ENCODE measurements at places on chromosomes 16 and 17. TPM values are rescaled to one million over a fixed set of nuclear protein-coding genes. Genes with fewer than 3 reads are reported as not detected.

DNA sequence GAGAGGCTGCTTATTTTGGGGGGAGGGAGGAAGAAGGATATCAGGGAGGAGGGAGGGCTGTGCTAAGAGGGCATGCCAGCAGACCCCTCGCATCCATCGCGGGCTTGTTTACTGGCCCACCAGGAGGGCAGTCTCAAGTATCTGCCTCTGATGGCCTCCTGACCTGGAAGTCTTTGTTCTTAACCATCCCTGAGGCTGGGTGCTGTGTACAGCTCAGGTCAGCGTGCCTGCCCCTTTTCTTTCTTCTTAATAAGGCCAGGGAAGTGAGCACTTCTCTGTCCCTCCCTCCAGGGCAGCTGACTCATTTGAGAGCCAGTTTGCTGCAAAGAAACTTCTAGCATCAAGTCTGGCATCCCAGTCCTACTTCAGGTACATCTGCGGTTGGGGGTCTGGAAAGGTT lies 157.0 kb downstream of the CCDC182 start:
- H3K4me3 ChIP-seq: no peak overlapping the region
- no peak overlapping the region for H3K27ac ChIP-seq
- DNase-seq: no peak
- H3K36me3 ChIP-seq: peaks cover 1% of the 10 kb centered on the region

DNA sequence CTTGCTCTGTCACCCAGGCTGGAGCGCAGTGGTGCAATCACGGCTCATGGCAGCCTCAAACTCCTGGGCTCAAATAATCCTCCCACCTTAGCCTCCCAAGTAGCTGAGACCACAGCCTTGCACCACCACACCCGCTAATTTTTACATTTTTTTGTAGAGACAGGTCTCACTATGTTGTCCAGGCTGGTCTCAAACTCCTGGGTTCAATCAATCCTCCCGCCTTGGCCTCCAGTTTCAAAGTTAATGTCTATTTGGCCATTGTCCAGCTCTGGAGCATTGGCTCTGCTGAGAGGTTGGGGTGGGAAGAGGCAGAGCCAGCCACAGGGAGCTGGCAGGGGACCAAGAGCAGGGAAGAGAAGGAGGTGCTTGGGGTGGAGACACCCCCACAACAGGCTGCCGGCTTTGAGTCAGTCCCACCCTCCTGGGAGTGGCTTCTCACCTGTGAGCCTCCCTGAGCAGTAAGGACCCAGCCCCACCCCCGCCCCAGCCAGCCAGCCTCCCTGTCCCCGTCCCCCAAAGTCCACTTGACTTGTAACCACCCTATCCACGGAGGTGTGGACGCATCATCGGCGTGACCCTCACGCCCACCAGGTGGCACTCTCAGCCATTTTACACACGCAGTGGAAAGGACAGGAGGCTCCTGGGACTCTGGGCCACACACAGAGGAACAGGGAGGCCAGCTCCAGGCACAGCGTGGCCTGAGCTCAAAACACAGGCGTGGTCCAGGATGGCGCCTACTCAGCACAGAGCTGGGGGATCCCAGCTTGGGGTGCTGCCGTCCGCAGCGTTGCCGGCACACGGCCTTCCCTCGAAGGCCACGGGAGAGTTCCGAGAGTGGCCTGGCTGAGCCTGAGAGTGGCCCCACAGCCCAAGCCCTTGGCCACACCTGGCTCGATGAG lies 22.8 kb upstream of the PVALEF start:
- no peaks in the 10 kb centered on the region for H3K36me3 ChIP-seq
- no peaks in the 10 kb centered on the region for H3K27me3 ChIP-seq
- H3K27ac ChIP-seq: no peak overlapping the region
- no peak overlapping the region for H3K4me3 ChIP-seq
- DNase-seq: peak; percentile 80

DNA sequence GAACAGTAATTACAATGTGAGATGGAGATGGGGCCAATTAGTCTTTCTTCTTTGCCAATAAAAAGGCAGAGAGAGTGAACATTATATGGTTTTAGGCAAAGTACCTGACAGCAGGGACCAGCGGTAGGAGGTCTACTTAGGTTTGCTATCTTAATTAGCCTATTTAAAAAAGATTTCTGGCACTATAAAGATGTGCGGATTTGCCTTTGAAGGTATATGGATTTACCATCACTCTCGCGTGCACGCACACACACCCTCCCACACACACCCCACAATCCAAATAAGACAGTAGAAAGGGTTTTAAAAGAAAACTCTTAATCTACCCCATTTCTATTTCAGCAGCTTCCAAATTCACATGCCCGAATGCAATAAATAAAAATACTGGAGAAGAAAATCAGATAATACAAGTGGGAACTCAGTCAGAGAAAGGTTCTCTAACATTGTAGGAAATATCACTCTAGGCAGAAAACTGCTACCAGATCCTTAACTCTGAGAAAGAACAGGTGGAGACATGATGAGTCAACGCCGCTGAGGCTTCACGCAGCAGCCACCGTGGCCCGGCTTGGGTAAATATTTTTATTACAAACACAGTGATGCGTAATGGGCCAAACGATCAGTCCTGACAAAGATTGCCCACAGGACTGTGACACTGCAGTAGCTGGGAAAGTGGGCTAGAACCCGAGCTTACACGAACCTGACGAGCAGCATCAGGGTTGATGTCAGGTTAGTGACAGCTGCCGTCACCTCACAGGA lies 66.6 kb upstream of the AXIN2 start:
- no peaks in the 10 kb centered on the region for H3K27me3 ChIP-seq
- no peak overlapping the region for H3K4me3 ChIP-seq
- no peaks in the 10 kb centered on the region for H3K4me1 ChIP-seq
- no peak for DNase-seq

CCL4 gene
- 290 TPM for total RNA-seq

DNA sequence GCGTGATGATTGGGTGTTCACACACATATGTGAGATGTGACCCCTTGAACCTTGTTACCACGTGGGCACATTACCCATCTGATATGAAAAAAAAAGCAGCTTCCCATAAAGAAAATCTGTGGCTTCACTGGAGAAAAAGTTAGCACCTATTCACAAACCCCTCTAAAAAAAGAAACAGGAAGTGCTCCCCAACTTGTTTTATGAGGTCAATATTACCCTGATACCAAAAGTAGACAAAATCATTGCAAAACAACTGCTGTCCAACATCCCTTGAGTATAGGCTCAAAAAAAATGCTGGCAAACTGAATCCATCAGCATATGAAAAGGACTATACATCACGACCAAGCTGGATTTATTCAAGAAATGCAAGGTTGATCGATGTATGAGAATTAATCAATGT lies 99.7 kb upstream of the RBL2 start:
- DNase-seq: no peak
- H3K36me3 ChIP-seq: peaks cover 4% of the 10 kb centered on the region
- no peaks in the 10 kb centered on the region for H3K27me3 ChIP-seq
- H3K4me3 ChIP-seq: no peak overlapping the region

SCGB1C2 gene
- not detected for total RNA-seq

- H3K27me3 ChIP-seq: peaks cover 19% of the 10 kb centered on the region
- no peaks in the 10 kb centered on the region for H3K36me3 ChIP-seq
- H3K27ac ChIP-seq: no peak overlapping the region
- DNase-seq: no peak
- H3K4me1 ChIP-seq: peaks cover 13% of the 10 kb centered on the region
- H3K4me3 ChIP-seq: no peak overlapping the region
Measured at GRCh38 chr17:37826497-37827430, 81.9 kb upstream of the HNF1B start.

CASKIN2 gene
- 2.9 TPM for total RNA-seq

PPM1E gene
- not detected for total RNA-seq

AOC3 gene
- total RNA-seq: 2.0 TPM

DNA sequence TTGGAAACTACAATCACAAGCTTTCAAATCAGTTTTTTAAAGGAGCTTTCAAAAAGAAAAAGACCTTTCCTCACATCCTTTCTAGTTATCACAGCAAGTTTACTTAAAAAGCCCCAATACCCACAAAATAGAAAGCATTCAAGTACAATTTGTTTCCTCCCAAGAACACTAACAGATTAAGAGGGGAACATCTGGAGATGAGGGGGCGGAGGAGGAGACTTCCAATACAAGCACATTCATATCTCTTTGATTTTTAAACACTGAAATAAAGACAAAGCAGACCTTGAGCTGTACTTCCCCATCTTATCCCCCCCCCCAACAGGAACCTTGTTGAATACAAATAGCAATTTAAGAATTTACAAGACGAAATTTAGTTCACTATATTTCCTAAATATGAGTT lies 2.0 kb downstream of the YWHAE start:
- H3K27ac ChIP-seq: peak overlapping the region; percentile 100
- no peaks in the 10 kb centered on the region for H3K27me3 ChIP-seq
- peaks cover 49% of the 10 kb centered on the region for H3K36me3 ChIP-seq
- peak overlapping the region; percentile 100 for H3K4me3 ChIP-seq

DNA sequence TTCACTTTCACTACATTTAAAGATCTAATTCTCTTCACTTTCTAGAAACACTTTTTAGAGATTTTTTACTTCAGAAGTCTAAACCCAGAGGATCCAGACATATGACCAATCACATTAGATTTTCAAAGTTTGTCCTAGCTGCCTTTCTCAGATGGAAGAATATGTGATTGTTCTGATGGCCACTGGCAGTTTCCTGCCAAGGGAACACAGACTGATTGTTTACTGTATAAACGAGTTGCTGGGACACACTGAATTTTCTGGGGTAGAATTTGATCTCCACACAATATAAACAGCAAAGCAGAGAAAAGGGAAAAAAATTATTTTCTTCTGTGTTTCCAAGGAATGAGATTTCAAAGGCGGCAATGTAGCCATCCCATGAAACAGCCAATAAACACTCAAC lies 480.0 kb downstream of the TOX3 start:
- no peaks in the 10 kb centered on the region for H3K36me3 ChIP-seq
- no peak overlapping the region for H3K27ac ChIP-seq
- no peak for DNase-seq
- H3K4me3 ChIP-seq: no peak overlapping the region
- H3K4me1 ChIP-seq: no peaks in the 10 kb centered on the region
- H3K27me3 ChIP-seq: no peaks in the 10 kb centered on the region

OTOP2 gene
- not detected for total RNA-seq

- peak within 1 kb of the TSS; percentile 95 for H3K4me3 ChIP-seq
- DNase-seq: peak; percentile 83
- H3K27ac ChIP-seq: peak within 1 kb of the TSS; percentile 100
- no peaks in the 10 kb centered on the region for H3K27me3 ChIP-seq
- H3K4me1 ChIP-seq: peaks cover 48% of the 10 kb centered on the region
Measured at GRCh38 chr17:38704606-38705522, at the start of gene MLLT6. Gene MLLT6, plus strand, starts transcription at chr17:38705273. Its CDS starts 360 bp downstream, at chr17:38705633.

TP53TG3F gene
- 0.19 TPM for total RNA-seq

DNA sequence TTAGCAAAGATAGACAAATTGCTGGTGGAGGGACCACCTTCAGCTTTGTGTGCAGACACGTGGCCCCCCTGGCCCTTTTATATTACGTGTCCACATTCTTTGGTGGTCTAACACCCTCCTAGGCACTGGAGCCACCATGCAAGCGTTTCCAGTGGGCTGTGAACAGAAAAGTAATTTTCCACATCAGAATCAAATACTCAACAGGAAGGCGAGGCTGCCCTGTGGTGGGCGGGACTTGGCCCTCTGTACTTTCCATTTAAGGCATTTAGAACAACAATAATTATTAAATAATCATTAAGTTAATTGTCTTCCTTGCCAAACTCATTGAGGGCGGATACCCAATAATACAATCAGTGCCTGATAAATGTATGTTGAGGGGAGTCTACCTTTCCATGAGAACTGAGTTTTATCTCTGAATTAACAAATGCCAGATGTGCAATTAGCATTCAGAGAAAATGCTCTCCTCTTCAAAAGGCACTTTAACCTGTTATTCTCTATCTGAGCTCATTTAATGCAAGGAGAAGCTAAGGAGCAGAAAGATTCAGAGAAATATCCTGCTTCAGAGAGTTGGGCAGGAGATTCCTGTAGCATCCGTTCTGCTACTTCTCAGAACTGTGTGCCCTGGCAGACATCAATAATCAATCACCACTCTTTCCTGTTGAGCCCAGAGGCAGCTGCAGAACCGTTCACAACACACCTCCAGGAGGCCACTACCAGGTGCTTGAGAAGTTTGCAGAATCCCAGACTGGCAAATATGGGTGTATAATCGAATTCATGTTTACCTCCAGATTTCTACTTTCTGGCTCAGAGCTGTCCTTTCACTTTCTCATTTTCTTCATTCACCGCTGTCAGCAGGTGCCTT lies 109.4 kb downstream of the CMIP start:
- no peak overlapping the region for H3K4me3 ChIP-seq
- H3K27me3 ChIP-seq: no peaks in the 10 kb centered on the region
- H3K4me1 ChIP-seq: peaks cover 47% of the 10 kb centered on the region
- no peak for DNase-seq
- no peaks in the 10 kb centered on the region for H3K36me3 ChIP-seq

EME1 gene
- total RNA-seq: 40.8 TPM

DNA sequence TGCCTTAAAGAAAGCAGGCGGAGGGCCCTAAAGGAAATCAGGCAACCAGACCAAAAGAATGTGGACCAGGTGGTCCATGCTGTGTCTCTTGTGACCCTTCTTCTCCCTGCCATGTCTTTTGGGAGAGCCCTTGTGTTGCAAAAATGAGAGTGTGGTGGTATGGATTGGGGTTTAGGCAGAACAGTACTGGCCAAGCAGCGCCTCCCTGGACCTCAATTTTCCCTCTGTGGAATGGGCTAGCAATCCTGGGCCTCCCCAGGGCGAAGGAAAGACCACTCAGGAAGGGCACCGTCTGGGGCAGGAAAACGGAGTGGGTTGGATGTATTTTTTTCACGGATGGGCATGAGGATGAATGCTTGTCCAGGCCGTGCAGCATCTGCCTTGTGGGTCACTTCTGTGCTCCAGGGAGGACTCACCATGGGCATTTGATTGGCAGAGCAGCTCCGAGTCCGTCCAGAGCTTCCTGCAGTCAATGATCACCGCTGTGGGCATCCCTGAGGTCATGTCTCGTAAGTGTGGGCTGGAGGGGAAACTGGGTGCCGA lies 7.6 kb upstream of the NLRC5 start:
- peaks cover 40% of the 10 kb centered on the region for H3K36me3 ChIP-seq
- H3K27me3 ChIP-seq: no peaks in the 10 kb centered on the region
- no peak overlapping the region for H3K4me3 ChIP-seq
- no peak for DNase-seq
- H3K4me1 ChIP-seq: peaks cover 48% of the 10 kb centered on the region

GRCh38 chr16:87838643-87839541 lies 30.4 kb downstream of the SLC7A5 start:
- H3K4me1 ChIP-seq: peaks cover 2% of the 10 kb centered on the region
- no peak overlapping the region for H3K4me3 ChIP-seq
- no peak for DNase-seq
- H3K27me3 ChIP-seq: no peaks in the 10 kb centered on the region
- peaks cover 61% of the 10 kb centered on the region for H3K36me3 ChIP-seq

- no peak overlapping the region for H3K27ac ChIP-seq
- DNase-seq: peak; percentile 73
Measured at GRCh38 chr17:7673239-7673638, 14.1 kb downstream of the TP53 start.

GRCh38 chr16:53821957-53822625 lies 118.1 kb downstream of the FTO start:
- no peak overlapping the region for H3K27ac ChIP-seq
- peaks cover 14% of the 10 kb centered on the region for H3K4me1 ChIP-seq
- no peaks in the 10 kb centered on the region for H3K27me3 ChIP-seq
- DNase-seq: no peak
- H3K36me3 ChIP-seq: peaks cover 9% of the 10 kb centered on the region

MMP2 gene
- not detected for total RNA-seq
